ENCODE measurements at places on chromosomes 12 and 14.
A peak's percentile ranks its signal among the peaks of the same experiment; 100 is the strongest.

GRCh38 chr12:92574911-92575570 lies 127.7 kb upstream of the PLEKHG7 start:
- no peak for DNase-seq

DNA sequence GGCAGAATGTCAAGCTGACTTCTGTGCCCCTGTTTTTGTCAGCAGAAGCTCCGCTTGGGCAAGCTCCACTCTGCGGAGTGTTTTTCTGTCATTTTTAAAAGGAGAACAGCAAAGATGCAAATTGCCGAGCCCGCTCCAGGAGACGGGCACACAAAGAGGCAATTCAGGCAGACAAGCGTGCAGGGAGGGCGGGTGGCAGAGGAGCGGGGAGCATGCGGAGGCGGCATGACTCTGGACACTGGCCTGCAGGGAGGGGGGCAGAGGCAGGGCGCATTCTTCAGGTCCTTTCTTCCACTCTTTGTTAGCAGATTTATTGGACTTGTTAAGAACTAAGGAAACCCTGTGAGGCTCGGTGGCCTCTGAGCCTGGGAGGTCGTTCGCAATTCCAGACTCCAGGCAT lies 187.3 kb upstream of the RMST start:
- no peak for DNase-seq

- DNase-seq = no peak
Measured at GRCh38 chr14:96205059-96205977, 679 bp downstream of the BDKRB2 start.

- no peak for DNase-seq
Measured at GRCh38 chr14:23544511-23545447, 6.8 kb downstream of the ZFHX2 start.

DNA sequence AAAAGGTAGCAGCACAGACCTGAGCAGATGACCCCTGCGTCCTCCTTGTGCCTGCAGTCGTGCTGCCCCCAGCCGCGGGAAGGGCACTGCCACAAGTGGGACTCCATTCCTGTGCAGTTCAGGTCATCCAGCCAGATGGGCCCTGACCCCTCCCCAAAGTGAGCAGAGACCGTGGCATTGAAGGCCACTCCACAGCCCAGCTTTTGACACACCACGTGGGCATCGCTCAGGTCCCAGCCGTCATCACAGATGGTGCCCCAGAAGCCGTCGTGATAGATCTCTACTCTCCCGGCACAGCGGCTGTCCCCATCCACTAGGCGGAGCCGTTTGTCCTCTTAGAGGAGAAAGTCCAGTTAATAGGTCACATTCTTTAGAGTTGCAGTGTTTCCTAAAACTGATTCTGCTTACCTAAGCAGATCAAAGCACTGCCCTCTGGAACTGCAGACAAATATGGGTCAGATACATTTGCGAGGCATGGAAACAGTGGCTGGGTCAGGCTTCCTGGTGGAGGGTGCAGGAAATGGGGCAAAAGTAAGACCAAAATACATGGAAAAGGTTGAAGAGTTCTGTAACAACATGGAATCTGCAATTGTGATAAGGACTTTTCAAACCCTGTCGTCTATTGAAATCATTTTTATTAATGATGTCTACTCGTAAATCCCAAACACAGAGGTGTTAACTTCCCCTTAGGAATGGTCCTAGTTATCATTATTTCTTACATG lies 69.4 kb downstream of the CD163L1 start:
- peak; percentile 33 for DNase-seq

DNA sequence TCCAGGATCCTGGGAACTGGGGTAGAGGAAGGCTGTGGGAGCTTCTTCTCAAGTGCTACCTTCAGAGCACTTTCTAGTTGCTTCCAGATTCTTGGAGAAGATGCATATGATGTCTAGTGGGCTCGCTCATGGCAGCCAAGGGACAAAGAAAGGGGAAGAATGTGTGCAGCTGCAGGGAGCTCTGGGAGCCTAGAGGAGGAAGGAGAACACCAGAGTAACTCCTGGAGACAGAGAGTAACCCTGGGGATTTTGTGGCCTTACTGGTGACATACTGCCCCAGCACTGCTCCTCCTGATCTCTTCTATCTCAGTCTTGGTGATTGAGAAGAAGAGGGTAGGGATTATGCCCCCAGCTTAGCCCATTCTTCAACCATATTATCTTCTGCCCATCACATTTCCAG lies 10.3 kb upstream of the SP7 start:
- DNase-seq = no peak

GRCh38 chr14:102187044-102187443 lies 47.3 kb downstream of the WDR20 start:
- DNase-seq = no peak

DNA sequence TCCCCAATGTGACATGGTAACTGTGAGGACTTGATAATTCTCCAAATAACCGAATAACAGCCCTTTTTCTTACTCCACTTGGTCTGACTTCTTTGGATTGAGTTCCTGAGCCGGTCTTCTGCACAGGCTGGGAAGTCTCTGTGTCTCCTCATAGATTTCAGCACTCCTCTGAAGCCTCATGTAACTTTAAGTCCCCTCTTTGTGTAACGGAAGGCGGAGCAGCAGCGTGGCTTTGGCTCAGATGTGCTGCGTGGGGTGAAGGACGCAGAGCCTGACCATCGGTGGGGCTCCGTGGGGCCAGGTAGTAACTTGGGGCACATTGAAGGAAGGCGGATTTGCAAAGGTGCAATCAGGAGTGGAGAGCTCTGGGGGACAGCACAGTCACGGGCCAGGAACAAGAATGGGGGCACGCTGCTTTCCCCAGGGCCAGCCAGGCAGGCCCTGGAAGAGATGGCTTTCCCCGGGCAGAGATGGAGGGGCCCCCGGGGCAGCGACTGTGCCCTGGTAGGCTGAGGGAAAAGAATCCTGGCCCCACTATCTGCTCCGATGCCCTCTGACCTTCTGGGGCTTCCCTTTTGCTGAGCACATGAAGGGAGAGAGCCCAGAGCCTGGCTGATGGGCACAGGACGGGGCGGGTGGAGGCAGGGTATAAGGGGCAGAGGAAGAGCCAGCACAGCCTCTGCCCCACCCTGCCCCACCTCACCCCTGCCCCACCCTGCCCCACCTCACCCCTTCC lies 56.9 kb downstream of the ADGRD1 start:
- no peak for DNase-seq

DNA sequence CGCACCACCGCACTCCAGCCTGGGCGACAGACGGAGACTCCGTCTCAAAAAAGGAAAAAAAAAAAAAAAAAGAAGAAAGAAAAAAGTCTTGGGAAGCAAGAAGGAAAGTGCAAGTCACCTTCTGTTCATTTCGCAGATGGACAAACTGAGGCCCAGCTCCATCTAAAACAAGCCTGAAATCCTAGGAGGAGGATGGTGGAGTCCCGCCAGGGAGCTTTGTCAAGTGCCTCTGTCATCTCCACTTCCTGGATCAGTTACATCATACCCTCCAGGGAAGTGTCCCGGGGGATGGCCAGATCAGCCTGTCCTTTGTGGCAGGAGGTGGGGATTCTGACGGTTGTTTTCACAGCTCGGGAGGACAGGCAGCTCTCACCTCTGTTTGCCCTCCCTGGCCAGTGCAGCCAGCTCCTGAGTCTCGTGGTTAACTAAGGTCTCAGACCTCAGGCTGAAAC lies 8.7 kb upstream of the SDSL start:
- no peak for DNase-seq

GRCh38 chr12:107207931-107208525 lies 114.7 kb upstream of the CRY1 start:
- no peak for DNase-seq

- peak; percentile 62 for DNase-seq
Measured at GRCh38 chr12:122895704-122896636, at the start of gene VPS37B. Gene VPS37B (minus strand): TSS chr12:122896124. CDS start chr12:122896062, 62 bp downstream.

DNA sequence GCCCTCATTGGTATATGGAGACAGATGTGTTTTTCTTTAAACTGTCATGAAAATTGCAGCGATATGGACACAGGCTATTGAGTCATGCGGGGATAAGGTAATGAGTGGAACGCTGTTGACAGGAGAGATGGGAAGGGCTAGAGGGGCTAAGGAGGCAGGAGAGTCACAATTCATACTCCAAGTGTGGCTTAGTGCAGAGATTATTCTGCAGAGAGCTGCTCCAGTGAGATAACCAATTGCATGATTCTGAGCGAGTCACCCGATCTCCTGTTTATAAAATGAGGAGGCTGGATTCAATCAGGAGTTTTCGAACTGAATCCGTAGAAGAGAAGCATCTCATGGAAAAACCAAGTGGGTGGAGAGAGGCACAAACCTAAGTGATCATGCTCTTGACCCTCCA lies 106.4 kb upstream of the PLEKHG7 start:
- DNase-seq = no peak

- DNase-seq = peak; percentile 44
Measured at GRCh38 chr14:56491299-56492285, 88.0 kb upstream of the TMEM260 start.

- DNase-seq = no peak
Measured at GRCh38 chr12:81797100-81797499, 38.0 kb upstream of the PPFIA2 start.

DNA sequence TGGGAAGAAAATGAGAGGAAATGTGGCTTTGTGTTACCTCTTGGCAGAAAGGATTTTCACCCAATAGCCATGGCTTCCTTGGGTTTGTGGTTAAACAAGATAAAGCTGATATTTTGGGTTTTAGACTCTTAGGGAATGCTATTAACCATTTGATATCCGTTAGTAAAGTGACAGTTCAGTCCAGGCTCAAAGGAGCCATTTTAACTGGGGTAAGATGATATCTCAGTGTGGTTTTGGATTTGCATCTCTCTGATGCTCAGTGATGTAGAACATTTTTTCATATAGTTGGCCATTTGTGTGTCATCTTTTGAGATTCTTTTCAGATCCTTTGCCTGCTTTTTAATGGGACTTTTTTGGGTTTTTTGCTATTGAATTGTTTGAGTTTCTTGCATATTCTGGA lies 30.1 kb downstream of the IFT43 start:
- DNase-seq = no peak

GRCh38 chr12:94103986-94104385 lies 44.4 kb upstream of the PLXNC1 start:
- no peak for DNase-seq

- no peak for DNase-seq
Measured at GRCh38 chr12:105060715-105061378, 23.4 kb downstream of the ALDH1L2 start.

DNA sequence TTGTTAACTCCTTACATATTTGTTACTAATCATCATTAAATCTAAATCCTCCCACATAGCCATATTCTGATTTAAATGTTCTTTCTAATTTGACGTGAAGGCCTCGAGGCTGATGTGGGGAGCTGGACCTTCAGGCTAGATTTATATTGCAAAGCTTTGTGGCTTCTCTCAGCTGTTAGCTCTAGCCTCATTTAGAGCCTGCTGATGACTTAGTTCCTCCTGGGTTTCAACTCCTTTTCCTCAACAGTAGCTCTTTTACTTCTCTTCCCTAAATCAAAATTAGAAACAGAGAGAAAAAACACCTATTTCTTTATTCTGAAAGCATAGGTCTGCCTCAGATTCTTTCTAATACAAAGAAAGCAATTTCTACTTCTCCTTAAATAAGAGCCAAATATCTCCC lies 477.5 kb upstream of the CCDC196 start:
- DNase-seq = no peak

DNA sequence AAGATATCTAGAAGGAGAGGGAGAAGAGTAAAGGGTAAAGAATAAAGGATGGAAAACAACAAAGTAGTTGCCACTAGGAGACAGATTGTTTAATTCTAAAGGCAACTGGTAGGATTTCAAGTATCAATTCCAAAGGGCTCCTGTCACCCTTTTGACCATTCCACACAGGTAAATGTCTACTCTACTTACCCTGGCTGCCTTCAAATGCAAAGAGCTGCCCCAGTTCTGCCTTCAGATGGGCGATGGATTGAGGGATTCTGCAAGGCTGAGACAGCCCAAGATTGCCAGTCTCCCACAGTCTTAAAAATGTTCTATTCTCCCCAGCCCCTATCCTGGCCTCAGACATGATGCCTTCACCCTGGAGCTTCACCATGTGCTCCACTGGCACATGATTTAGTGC lies 11.4 kb downstream of the KRT76 start:
- no peak for DNase-seq

GRCh38 chr14:63448841-63449240 lies 94.3 kb downstream of the PPP2R5E start:
- no peak for DNase-seq

DNA sequence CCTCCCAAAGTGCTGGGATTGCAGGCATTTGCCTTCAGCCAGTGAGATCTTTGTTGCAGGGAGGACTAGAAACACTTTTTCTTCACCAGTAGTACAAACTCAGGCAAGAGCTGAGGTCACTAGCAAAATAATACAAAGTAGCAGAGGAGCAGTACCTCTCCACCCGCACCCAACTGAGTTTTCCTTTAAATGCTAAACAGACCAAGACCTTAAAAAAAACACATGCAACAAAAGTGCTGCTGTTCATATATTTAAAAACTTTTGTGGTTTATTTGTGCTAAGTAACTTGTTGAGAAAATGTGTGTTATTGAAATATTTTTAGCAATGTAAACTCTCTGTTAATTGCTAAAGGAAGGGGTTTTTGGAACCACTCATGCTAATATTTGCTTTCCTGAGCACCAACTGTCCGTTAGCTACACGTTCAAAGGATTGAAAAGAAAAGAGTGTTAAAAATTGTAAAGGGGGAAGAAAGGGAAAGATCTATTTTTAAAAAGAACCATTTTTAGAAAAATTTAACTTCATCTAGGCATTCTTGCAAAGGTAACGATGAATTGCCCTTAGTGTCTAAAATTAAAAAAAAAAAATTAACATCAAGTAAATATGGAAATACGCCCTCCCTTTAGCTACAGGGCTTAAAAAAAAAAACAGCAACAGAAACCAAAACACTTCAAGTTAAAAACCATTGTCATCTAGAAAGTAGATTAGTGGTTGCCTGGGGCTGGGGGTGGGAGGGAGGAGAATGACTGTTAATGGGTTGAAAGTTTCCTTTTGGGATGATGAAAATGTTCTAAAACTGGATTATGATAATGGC lies 114.0 kb upstream of the KRAS start:
- no peak for DNase-seq

- no peak for DNase-seq
Measured at GRCh38 chr14:24234095-24235005, 1.6 kb downstream of the GMPR2 start.

GRCh38 chr14:89787525-89787924 lies 167.0 kb downstream of the EFCAB11 start:
- no peak for DNase-seq

- no peak for DNase-seq
Measured at GRCh38 chr12:104493496-104493895, 36.7 kb downstream of the CHST11 start.

DNA sequence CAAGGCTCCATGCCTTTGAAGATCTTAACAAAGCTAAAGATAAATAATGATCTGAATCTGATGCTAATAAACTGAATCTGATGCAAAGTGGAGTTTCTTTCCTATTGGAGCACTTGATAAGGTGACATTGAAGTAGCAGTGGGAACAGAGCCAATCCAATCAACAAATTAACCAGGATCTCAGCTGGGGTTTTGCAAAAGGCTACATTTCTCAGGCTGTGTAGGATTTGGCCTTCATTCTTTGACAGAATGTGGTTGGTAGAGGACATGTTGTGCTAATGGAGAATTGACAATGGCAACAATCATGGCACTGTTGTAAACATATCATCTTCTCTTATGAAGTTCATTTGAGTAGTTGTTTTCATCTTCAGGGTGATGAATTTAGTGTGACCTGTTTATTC lies 164.9 kb downstream of the CCDC91 start:
- DNase-seq = no peak

GRCh38 chr12:25311506-25311905 lies 60.8 kb upstream of the KRAS start:
- no peak for DNase-seq

- no peak for DNase-seq
Measured at GRCh38 chr12:23795494-23795893, 154.0 kb downstream of the SOX5 start.

Measured in SW 1271 (cell line).